Stimulated activated CD8-positive, alpha-beta memory T cell treated with anti-CD3 and anti-CD28 coated beads, Interleukin-15, amount 100 ng/mL, for 4 hours (primary cell): ENCODE measurements at places on chromosomes 5 and 9.

DNA sequence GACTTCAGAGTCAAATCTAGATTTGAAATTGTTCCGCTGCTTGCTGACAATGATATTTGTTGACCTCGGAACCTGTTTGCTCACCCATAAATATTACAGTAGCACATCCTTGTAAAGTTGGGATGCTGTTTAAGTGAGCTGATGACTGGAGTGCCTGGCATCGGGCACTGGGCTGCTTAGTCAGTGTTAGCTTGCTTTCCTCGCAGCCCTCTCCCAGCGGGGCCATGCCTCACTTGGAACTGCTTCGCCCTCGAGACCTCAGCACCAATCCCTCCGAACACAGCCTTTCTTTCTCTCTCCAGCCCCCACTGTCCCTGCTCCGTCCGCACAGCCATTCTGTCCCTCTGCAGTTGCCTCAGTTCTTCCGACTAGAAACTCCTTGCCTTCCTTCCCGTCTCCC is 23.4 kb downstream of the RNF44 start:
- no peak for DNase-seq

DNA sequence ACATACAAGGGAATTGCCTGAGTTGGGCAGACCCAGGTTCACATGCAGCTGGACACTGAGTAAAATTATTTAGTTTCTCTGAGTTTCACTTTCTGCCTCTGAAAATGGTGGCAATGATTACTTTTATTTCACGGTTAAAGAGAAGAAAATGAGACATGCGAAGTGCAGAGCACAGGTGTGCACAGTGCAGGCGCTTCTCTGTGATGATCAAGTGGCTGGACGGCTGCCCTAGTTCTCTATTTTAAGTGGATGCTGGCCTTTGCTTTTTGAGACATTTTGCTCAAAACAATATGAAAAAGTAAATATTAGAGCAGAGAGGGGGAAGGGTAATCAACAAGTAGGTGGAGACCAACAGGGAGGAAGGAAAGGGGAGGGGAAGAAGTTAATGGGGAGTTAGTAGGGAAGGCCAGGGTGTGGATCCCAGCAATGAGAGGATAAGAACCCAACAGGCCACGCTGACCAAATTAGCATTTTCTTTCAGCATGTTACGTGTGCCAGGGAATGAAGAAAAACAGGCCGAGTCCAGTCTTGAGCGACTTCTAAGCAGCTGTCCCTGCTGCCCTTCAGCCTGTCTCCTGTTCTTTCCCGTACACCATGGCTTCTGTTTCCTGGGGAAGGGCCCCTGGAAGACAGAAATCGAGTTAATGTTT is 16.1 kb downstream of the SNX18 start:
- no peak for DNase-seq

DNA sequence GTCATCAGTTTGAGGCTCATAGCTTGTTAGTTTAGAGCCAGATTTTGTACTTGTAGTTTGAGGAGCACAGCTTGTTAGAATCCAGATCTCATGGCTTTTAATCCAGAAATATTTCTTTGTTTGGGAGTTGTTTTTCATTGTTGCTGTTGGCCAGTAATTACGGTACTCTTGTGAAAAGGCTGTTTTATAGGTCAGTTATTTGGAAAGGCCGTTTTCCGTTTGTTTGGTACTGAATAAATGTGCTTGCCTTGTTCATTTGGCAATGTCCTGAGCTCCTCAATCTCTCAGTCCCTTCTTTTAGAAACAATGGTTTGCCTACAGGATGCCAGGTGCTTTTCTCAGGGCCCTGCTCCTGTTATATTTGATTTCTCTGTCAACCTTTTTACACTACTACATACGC is 4.5 kb upstream of the MOB3B start:
- DNase-seq, result no peak

DNA sequence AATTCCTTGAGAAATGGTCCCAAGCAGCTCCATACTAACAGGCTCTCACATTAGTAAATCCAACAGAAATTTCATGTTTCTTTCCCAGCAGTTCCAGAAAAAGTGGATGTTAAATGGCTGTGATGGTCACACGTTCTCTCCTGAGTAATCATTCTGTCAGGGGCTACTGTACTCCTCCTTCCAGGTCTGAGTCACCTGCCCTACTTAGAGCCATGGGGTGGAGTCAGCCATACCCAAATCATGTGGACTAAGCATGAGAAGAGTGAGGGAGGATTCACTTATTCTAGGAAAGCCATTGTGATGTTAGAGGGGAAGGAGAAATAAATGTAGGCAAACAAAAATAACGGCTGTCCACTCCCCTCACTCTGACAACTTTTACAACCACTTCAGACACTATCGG is 547.2 kb downstream of the CSNK1G3 start:
- no peak for DNase-seq

- no peak for DNase-seq
Observed at GRCh38 chr5:71821029-71821428, 102.0 kb downstream of the CARTPT start.

GRCh38 chr9:93207326-93207814 is 23.4 kb downstream of the WNK2 start:
- no peak for DNase-seq

DNA sequence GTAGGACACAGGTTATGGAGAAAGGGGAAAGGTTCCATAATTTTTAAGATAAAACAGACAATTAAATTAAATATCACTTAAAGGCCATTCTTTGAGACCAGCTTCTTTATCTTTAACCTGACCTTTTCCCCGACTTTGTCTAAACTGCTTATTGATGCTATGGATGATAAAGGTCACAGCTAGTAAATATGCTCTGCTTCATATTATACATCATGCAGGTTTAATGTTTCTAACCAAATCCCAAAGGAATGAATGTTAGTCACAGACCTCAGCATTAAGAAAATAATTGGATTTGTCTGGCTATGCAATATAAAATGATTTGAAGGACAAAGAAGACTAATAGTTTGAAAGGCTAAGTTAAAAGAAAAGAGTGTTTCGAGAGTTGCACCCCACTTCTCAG is 147.6 kb downstream of the ST8SIA4 start:
- DNase-seq, result no peak

DNA sequence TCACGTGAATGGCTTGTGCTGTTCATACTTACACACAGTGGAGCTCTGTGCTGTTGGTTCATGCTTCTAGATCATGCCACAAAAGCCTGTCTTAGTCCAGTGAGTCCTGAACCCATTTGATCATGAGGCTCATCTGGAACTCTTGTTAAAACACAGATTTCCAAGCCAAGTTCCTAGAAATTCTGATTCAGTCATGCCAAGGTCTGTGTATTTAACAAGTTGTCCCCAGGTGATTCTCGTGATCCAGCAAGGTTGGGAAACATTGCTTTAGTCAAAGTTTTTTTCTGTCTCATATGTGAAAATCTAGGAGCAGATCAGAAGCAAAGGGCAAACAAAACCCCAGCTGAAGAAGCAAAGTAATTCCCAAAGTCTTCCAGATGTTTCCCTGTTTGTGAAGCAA is 112.5 kb upstream of the GAS1 start:
- DNase-seq, result no peak

DNA sequence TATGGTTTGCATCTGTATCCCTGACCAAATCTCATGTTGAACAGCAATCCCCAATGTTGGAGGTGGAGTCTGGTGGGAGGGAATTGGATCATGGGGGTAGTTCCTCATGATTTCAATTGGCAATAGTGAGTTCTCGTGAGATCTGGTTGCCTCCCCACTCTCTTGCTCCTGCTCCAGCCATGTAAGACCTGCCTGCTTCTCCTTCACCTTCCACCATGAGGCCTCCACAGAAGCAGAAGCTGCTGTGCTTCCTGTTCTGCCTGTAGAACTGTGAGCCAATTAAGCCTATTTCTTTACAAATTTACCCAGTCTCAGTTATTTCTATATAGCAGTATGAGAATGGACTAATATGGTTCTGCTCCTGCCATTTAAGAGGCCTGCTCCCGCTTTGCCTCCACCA is 32.9 kb downstream of the SCAI start:
- DNase-seq, result no peak

DNA sequence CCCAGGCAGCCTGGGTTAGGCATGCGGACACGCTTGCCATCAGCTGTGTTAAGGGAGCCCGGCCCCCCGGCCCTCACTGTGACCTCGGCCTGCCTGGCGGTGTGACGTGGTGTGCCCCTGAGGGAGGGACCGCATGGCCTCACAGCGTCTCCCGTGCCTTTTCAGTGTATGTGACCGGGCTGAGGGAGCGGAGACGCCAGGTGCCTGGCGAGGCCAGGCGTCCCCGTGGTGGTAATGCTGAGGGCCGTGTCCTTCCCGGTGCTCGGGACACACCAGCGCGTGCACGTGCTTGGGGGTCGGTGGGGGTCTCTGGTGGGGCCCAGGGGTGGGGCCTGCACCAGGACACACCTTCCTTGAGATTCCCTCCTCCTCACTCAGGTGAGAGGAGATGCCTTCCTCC is 10.9 kb downstream of the RNU6ATAC start:
- no peak for DNase-seq

DNA sequence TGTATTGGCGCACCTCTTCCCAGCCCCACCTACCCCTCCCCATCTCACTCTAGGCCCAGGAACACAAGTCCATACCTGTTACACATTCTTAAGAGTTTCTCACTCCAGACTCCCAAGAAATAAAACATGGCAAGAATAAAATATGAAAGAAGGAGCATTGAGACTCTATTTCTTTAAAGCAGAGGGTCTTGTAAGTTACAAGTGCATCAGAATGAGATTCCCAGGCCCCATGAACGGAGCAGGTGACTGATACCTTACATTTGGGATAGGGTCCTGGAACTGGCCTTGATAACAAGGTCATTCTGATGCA is 5.7 kb downstream of the EGR1 start:
- DNase-seq, result no peak

GRCh38 chr5:37417347-37417746 is 38.2 kb downstream of the WDR70 start:
- no peak for DNase-seq

DNA sequence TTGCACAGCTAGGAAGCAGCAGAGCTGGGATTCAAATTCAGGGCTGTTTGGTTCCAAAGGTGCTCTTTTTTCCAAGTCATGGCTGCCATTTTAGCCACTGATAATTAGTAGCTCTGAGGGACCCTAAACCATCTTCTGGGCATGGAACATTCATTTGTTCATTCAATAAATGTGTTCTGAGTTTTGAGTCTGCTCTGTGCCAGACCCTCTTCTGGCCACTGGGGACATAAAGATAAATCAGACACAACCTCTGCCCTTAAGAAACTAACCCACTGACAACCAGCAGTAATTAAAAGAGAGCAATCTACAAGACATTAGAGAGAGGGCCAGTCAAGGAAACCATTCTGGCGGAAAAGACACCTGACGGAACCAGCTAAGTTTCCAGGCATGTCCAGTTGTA is 2.0 kb upstream of the CPEB4 start:
- DNase-seq, result no peak

- DNase-seq, result no peak
Observed at GRCh38 chr9:16572005-16572734, 298.3 kb downstream of the BNC2 start.

- no peak for DNase-seq
Observed at GRCh38 chr5:149771216-149771980, 41.3 kb downstream of the PPARGC1B start.

DNA sequence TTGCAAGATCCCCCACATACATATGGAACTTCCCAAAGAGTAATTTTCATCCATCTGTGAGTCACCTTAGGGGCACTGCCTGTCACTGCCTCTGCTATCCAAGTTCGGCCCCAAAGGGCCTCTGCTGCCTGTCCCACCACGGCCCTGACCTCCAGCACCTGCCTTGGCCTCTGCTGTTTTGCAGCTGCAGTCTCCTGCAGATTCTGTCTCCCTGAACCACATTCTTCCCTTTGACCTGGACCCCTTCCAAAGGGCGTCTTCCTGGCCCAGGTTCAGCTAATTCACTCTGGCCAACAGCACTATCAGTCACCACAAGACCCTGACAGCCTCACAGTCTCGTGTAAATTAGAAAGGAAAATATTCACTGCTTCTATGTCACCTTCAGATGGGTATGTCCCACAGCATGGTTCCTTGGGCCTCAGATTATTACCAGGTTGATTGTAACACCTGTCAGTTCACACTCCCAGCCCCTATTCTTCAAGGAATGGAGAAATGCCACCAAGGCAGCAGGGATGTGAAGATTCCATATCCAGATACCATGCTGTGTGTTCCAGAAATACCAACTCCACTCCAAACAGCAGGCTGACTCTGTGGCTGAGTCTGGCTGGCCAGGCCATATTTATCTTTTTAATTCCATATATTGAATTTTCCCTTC is 479.3 kb downstream of the ARHGEF28 start:
- DNase-seq, result no peak

GRCh38 chr5:144170276-144171024 is at the start of the genes KCTD16 and YIPF5:
Gene KCTD16 (plus strand): TSS chr5:144170873.
Gene YIPF5 (minus strand): TSS chr5:144170659. CDS start chr5:144169955, 704 bp downstream.
- DNase-seq, result peak; percentile 93

GRCh38 chr5:174533751-174534241 is 190.6 kb upstream of the MSX2 start:
- DNase-seq, result no peak

DNA sequence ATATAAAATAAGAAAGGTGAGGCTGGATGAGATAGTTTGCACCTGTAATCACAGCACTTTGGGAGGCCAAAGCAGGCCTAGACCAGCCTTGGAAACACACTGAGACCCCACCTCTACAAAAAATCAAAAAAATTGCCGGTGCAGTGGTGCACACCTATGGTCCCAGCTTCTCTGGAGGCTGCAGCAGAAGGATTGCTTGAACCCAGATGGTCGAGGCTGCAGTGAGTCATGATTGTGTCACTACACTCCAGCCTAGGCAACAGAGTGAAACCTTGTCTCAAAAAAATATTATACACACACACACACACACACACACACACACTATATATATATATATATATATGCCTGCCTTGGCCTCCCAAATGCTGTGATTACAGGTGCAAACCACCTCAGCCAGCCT is 1.3 kb downstream of the SLC35D2 start:
- no peak for DNase-seq

- no peak for DNase-seq
Observed at GRCh38 chr5:150022158-150022531, 21.6 kb downstream of the HMGXB3 start.

GRCh38 chr9:35072461-35073278 is at the start of gene VCP:
Gene VCP (minus strand): TSS chr9:35072625. CDS start chr9:35072353, 272 bp downstream.
- DNase-seq, result peak; percentile 95

DNA sequence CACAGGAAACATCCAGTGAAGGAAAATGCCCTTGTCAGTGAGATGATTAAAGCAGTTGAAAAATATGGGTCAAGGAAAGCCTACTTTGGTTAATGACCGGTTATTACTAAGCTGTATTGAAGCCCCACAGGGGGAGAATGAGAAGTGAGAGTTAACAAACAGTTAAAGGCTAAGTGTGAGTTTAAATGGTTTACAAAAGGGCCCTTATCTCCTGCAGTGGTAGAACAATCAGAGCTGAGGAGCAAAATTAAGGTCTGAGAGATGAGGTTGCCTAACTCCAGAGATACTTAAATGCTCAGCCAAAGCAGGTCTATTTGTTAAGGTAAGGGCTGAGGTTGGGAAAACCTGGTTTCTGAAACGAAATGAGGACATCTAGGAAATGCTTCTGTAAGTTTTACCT is 75.1 kb upstream of the FER start:
- DNase-seq, result no peak
